Naive B cell (primary cell): ENCODE measurements at places on chromosomes 2 and 18.

DNA sequence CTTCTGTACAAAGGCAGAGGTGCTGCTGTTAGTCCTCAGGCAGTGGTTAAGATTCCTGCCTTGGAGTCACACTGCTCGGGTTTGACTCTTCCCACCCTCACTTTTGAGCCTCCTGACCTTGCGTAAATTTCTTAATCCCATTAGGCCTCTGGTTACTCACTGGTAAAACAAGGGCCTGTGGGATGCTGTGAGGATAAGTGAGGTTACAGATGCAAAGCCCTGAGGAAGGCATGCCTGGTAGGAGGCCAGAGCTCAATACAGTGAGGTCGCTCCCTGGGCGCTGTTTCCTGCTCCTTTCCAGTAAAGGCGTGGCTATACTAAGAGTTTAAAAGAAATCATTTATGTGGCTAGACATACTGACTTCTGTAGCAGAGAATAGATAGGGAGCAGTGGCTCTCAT, 127.5 kb upstream of the TMEM200C start:
- DNase-seq = no peak

DNA sequence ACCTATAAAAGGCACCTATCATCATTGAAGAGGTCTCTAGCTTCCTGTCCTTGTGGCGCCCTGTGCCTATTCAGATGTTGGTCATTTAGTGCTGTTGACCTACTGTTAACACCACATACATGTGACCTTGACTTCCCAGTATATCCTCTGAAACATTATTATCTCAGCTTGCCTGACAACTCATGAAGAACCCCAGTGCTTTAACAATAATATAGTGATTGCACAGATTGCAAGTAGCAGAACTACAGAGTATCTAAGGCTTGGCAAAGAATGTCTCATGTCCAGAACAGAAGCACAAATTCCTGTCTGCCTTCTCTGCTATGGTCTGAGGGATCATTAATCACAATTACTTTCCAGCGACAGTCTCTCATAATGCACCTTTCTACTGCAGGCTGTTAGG, 165.3 kb downstream of the LCLAT1 start:
- no peak for DNase-seq

- no peak for DNase-seq
Observed at GRCh38 chr2:239393941-239394340, 6.9 kb downstream of the HDAC4 start.

DNA sequence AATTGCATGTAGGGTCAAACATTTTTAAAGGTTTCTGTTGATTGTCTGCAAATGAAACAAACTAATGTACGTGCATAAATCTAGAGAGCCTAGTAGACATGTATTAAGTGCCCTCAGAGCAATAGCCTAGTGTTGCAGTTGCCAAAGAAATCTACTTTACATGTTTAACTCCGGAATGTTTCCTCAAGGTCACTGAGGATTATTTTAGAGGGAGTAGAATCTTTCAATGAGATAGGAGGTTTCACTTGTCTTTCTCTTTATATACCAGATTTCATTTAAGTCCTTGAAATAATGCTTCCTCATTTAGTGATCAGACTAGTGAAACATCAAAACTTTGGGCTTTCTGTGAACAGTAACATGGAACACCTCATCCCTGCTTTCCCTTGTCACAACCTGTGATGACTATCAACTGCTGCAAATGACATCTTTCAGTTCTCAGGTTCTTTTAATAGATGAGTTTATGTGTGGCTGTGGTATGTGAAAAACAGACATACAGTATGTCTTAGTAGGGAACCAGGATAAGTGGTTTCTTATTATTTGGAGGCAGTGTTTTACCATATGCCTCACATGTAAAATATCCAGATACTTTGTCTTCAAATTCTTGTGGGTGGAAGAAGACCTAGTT, 5.5 kb downstream of the UBE2E3 start:
- no peak for DNase-seq

- DNase-seq = no peak
Observed at GRCh38 chr2:229296016-229296415, 24.9 kb upstream of the PID1 start.
